ENCODE measurements at places on chromosomes 13 and 19.
A peak's percentile ranks its signal among the peaks of the same experiment; 100 is the strongest.

DNA sequence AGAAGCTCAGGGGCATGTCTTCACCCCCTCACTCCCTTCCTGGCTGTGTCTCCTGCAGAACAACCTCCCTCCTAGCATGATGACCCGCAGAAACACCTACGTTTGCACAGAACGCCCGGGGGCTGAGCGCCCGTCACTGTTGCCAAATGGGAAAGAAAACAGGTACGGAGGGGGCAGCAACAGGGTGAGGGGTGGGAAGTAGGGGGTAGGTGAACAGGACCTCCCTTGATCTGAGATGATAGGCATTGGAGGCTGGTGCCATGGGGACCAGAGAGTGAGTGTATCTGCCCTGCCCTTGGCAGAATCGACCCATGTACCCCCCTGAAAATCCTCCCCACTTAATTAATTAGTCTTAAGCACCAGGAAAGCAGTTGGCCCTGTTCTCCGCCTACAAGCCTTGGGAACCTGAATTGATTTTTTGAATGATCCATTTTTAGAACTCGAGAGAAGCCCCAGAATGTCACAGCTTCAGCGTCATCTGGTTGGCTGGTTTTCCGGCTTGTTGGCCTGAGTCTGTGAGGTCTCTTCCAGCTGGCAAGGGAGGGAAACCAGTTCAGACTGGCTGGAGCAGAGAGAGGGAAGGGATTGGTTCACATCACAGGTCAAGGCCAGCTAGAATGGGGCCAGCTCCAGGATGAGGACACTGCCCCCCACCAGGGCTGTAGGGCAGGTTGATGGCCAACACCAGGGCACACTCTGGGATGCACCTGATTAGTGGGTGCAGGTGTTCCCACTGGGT, 28.2 kb downstream of the CKM start:
- no peak for DNase-seq

DNA sequence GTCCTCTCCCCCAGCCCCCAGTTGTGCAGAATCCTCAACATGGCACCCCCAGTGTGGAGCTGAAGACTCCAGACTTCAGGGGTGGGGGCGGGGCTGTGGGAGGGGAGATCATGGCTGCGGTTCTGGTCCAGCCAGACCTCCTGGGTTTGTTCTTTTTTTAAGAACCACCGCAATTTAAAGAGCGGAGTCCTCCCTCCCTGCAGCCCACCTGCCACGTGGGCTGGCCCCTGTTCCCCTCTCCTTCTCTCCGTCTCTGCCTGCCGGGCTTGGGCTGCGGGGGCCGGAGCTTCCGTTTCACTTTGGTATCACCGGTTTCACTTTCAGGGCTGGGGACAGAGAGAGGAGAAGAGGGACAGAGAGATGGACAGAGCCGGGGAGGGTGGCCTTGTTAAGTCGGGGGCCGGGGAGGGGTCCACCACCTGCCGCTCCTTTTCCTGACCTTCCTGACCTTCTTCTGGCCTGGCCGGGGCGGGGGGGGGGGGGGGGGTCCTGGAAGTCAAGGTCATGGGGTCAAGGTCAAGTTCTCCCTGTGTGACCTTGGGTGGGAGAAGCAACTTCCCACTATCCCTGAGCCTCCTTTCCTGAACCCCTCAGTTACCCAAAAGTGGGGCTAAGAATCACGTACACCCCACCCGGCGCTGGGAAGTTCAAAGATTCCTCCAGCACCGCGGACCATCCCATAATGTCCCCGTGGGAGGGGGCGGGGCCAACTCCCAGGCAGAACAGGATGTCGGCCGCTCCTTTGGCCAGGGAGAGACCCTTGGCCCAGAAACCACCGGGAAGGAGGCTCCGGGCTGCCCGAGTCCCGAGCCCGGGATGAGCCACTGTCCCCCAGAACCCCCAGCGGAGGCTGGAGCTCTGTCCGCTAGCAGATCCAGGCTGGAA, 11.3 kb upstream of the ZBTB7A start:
- DNase-seq = no peak

- no peak for DNase-seq
These were observed 2526.7 kb upstream of the PCDH20 start for GRCh38 chr13:63942372-63942771.

DNA sequence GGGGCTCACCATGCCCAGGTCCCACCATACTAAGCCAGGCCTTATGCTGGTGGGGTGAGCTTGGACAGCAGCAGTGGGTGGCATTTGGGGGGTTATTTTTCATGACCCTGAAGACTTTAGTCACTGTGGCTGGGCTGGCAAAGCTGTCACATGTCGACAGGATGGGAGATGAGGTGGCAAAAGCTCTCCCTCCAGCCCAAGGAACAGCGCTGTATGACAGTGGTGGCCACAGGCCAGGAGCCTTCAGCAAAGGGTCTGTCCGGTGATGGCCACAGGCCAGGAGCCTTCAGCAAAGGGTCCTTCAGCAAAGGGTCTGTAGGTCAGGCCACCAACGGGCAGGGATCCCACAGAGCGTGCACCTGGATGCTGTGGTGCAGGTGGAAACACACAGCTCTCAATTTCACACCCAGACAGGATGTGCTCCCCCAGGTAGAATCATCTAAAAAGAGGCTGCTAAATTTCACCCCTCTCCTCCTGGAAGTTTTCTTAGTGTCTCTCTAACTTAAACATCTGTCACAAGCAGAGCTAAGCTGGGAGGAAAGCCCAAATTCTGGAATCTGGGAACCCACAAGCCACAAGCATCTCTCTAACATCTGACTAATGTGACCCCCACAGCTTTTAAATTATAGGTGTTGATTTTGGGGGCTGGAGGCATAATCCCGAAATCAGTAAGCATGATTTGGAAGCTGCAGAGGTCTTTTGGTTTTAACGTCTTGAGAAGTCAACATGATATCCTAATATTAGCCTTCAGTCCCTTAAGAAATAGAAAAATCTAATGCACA, 23.0 kb downstream of the COL4A1 start:
- DNase-seq = no peak

DNA sequence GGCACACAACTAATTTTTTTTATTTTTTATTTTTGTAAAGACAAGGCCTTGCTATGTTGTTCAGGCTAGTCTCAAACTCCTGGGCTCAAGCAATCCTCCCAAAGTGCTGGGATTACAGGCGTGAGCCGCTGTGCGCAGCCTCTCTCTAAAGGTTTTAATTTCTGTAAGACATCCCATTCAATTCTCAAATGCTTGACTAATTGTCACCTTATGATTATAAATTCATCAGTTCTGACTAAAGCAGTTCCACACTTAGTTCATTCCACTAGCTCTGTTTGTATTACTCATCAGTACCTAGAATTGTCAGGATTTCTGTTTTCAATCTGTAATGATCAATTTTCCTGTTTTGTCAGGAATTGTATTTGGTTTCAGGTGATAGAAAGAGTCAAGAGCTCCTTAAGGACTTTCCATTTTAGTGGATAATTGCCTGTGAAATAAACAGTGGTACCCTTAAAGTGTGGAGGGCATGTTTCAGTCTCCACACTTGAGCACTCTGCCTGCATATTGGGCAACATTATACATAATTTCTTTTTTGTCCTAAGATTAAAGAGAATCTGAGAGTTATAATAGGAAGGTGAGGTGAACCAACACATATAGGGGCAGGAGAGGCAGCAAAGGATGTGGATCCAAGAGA, 27.6 kb downstream of the GPALPP1 start:
- no peak for DNase-seq

- no peak for DNase-seq
These were observed 5.3 kb upstream of the CD79A start for GRCh38 chr19:41871573-41872383.

- no peak for DNase-seq
These were observed 93.3 kb downstream of the OLFM4 start for GRCh38 chr13:53121919-53122318.

- DNase-seq = no peak
These were observed 706.4 kb upstream of the KLHL1 start for GRCh38 chr13:70814684-70815083.

DNA sequence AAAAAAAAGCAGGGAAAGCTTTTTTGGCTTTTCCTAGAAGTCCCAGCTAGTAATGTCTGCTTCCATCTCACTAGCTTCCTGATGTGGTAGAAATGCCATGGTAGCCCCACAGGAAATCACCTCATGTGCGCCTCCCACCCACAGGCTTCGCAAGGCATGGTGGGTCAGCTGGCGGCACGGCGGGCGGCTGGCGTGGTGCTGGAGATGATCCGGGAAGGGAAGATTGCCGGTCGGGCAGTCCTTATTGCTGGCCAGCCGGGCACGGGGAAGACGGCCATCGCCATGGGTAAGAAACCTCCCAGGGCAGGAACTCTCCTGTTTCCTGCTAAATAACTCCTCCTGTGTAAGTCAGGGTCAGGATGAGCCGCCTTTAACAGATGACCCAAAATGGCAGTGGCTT, 10.4 kb downstream of the RUVBL2 start:
- no peak for DNase-seq

GRCh38 chr19:1168572-1169410, 5.3 kb downstream of the SBNO2 start:
- peak; percentile 79 for DNase-seq

DNA sequence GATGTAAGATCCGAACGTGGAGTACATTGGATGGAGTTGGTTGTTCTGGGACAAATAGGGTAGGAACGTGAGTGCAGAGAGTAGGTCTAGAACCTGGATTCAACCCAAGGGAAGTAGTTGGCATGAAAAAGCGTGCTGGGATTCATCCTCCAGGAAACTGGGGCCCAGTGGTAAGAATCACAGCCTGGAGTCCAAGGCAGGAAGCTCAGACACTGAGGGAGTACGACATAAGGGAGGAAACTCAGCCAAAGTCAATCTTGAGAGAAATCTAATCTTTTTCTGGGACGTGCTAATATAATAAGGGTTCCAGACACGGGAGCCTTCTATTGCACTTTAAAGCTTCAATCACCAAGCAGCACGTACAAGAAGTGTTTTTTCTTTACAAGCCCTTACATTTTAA, 46.4 kb downstream of the DLEU7 start:
- DNase-seq = no peak

DNA sequence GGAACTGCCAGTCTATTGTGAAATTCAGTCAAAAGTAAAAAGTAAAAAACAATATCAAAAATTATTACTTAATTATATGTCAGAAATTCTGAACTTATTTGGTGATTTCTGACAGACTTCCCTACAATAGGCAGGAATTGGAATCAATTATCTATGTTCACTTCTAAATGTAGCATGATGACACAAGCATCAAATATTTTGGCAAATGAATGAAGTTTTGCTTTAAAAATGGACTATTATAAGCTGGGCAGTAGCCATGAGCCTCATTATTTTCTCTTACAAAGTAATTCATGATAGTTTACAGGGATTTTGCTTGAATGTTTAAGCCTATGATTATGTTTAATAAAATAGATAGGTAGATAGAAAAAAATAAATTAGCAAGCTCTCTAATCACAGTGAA, 582.6 kb downstream of the SLITRK6 start:
- DNase-seq = no peak

DNA sequence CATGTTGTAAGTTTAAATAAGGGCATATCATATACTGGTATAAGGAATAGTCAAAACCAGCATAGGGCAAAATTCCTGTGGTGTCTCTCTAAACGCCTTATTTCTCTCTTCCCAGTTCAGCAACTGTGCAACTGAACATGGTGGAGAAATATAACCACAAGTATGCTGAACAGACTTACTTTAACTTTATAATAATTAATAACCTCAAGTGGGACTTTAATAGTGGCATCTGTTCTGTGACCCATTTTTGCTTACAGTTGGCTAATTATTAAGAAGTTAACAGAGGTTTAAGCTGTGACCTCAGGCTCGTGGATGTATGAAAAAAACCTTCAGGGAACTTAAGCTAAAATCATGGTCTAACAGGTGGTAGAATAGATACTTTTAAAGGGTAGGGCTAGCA, 54.3 kb downstream of the MICU2 start:
- no peak for DNase-seq

GRCh38 chr19:4932711-4933110, 23.4 kb downstream of the UHRF1 start:
- DNase-seq = no peak

GRCh38 chr13:35916146-35916545, 215.0 kb downstream of the DCLK1 start:
- no peak for DNase-seq

- no peak for DNase-seq
These were observed 137.9 kb downstream of the PCDH20 start for GRCh38 chr13:61277586-61278276.

- DNase-seq = no peak
These were observed 179.2 kb downstream of the NHLRC3 start for GRCh38 chr13:39217471-39217870.

- DNase-seq = no peak
These were observed 27.7 kb downstream of the GADD45B start for GRCh38 chr19:2503521-2504109.

DNA sequence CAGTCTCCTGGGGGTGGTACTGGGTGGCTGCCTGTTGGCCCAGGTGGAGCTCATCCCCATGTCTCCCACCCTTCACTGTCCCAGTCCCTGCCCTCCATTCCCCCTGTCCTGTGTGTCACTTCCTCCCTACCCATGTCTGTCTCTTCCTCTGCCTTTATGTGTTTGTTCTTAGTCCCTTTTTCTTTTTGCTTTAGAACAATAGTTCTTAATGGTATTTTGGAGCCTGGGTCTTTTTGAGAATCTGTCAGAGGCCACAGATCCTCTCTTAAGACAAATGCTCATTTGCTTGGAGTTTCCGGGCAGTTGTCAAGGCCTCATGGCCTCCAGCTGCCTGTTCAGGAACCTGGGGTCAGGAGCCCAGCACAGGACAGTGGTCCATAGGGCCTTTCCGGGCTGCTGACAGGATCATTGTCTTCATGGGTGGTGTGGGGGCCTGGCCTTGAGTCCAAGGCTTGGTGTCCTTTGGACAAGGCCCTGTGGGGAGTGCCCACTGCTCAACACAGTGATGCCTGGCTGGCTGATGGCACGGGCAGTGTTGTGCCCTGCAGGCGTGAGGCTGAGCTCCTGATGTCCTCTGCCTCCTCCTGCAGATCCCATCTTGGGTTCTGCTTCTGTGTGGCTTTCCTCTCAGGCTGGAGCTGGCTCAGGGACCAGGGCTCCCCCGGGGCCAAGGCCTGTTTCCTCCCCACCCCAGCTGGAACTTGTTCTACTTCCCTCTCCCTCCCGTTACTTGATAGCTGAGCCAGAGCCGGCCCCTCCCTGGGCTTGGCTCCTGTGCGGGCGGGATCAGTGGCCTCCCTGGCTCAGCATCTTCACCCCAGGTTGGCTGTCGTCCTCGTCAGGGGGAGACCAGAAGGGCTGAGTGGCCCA, 3.5 kb downstream of the EGLN2 start:
- DNase-seq = no peak

- no peak for DNase-seq
These were observed 681 bp downstream of the ZNF837 start for GRCh38 chr19:58380037-58380661.

DNA sequence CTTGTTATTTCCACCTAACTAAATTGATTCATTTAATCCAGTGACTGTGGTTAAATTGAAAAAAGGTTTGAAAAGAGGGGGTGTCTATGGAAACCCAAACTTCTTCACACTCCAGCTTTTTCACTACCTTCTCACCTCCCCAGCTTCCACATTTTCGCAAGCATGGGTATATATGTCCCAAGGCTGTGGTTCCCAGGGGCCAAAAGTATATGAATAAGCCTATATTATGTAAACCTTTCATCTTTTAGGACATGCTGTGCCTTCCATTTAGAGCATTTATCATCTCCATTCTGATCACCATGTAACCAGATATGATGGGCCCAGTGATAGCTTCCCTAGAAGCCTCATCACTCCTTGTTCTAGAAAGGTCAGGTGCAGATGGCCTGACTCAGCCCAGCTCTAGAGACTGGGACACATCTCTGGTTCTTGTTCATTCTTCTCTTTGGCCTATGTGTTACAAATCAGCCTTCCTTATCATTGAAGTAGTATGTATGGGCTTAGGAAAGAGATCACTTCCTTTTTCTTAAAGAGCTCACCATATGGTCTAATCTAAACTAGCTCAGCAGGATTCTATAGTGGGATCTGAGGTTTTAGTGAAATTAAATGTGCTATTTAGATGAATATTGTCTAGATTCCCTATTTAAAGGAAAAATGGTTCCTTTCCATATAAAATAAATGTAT, 19.5 kb upstream of the ARL11 start:
- DNase-seq = no peak

All from NCI-H460 (cell line).